ENCODE measurements at places on chromosomes 7 and 10. TPM values are rescaled to one million over a fixed set of nuclear protein-coding genes. Genes with fewer than 3 reads are reported as not detected.

DNA sequence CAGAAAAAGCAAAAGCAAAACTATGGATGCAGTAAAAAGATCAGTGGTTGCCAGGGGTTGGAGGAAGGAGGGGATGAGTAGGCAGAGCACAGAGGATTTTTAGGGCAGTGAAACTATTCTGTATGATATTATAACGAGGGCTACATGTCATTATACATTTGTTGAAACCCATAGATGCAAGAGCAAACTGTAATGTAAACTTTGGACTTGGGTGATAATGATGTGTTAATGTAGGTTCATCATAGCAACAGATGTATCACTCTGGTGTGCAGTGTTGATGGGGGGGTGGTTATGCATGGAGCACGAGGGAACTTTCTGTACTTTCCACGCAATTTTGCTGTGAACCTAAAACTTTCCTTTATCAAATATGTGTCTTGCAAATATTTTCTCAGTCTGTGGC, 23.2 kb downstream of the SLK start:
- no peak for DNase-seq

DNA sequence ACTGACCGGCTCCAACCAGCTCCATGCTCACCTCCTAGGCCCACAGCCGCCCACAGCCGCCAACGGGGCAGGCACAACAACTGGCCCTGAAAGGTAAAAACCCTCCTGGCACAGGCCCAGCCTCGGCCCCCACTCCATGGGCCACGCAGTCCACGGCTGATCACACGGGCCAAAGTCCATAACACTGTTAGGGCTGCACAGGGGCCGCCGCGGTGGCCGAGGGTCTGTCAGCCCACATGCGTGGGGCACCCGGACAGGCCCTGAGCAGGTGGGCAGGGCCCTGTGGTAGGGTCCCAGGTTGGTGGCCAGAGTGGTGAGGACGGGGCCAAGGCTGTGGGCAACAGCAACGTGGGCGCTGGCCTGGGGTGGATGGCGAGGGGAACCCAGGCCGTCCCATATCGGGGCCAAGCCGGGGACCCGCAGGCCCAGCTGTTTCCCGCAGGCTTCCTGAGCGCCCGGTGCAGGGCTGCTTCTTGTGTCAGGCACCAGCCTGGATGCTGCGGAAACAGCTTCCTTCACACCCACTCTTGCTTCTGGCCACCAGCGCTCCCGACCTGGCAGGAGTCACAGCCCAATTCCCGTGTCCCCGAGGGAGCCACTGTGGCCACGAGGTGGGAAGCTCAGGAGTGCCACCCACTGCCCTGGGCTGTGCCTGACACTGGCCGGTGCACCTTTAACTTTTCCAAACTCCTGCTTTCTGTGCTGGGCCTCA, 29.2 kb downstream of the CYP2W1 start:
- no peak for DNase-seq

FAM53B gene
- total RNA-seq: 43.0 TPM

DNA sequence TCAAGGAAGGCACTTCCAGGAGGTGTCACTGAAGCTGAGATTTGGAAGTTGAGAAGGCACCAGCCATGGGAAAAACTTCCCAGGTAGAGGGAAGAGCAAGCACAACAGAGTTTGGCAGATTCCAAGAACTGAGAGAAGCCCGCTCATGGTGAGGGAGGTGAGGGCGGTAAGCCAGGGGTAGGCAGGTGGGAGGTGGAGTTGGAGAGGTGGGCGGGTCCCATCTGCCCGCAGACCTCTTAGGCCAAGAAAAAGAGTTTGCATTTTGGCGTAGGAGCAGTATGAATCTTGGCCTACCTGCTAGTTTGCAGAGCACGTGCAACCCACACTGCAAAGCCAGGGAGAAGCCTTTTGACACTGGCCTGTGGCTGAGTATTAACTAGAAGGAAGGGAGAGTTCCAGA, 18.8 kb downstream of the FRMPD2 start:
- DNase-seq: no peak

GNGT1 gene
- total RNA-seq: not detected

UTF1 gene
- total RNA-seq: not detected

GRCh38 chr7:118153551-118154177, 30.3 kb upstream of the LSM8 start:
- DNase-seq: no peak

DNA sequence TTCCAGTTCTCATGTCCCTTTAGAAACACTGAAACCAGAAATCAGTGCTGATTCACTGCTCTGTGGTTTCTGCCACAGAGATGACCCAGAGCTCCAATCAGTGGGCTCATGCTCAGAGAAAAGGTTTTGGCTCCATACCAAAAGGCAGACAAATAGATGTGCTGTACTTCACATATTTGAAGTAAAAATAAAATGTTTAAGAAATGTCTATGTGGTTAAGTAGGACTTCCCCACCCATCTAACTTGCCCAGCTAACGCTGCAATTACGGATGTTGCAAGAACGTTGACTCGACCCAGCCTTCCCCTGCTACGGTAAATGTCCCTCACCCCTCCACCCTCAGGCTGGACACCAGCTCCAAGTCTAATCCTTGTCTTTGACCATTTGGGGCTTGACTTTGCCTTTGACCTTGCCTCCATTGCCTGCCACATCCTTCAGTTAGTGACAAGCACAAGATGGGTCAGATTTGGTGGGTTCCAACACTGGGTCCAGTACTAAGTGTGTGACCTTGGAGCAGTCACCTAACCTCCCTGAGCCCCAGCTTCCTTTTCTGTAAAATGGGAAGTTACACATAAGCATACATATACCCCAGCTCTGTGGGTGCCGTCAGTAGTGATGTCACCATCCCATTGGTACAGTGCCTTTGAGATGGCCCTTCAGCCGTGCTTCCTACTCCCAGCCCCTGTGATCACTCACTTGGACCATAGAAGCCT, 95.8 kb downstream of the CHST15 start:
- no peak for DNase-seq

DNA sequence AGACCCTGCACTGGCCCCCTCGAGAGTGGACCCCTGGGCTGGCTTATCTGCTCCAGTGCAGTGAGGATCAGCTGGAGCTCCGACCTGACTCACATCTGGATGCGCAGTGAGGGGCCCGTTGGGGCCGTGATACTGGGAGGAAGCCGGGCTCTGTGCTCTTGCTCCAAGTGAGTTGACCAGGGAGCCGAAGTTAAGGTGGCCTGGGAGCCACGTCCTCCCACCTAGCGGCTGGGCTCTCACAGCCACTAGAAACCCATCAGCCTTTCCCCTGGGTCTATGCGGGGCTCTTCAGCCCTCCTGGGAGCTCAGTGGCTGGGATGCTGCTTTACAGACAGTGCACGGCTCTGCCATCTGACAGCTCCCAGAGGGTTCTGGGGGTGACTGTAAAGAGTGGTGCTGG, 9.1 kb downstream of the ALKBH4 start:
- no peak for DNase-seq

GRCh38 chr10:71222601-71223346, 10.4 kb downstream of the UNC5B start:
- peak; percentile 55 for DNase-seq

GRM3 gene
- not detected for total RNA-seq

Data from mesothelial cell of epicardium (in vitro differentiated cells).